ENCODE measurements at places on chromosomes 7 and 10.

GRCh38 chr7:157555313-157555712 lies 218.5 kb downstream of the DNAJB6 start:
- DNase-seq: no peak

- DNase-seq: no peak
These were observed 117.4 kb downstream of the TMEM178B start for GRCh38 chr7:141191277-141191676.

DNA sequence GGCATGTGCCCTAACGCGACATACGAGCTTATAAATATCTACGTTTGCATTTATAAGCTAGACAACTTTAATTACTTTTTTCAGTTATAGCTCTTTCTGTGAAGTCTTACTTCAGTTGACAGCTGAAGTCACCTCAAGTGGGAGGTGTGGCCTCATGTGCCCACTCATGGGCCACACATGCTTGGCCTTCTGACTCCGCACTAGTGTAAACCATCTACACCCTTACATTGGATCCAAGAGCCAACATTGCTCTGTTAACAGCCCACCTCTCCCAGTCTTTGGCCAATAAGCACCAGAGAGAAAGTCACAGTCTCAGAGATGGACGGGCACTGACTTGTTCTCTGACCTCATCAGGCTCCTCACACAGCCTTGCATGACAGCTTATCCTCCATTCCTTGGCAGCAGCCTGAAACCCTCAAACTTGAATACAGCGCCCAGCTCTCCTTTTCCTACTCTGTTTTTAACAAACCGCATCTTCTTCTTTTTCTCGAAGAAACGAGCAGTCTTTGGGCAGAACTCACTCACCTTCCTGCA lies 70.9 kb upstream of the AMPH start:
- no peak for DNase-seq

- DNase-seq: no peak
These were observed 89.8 kb upstream of the PRPS1L1 start for GRCh38 chr7:18117482-18117881.
